ENCODE measurements at places on chromosomes 5 and 9. TPM values are rescaled to one million over a fixed set of nuclear protein-coding genes. Genes with fewer than 3 reads are reported as not detected.

The PCDHAC1 gene
- total RNA-seq, result not detected

The SOHLH1 gene
- not detected for total RNA-seq

The EFNA5 gene
- total RNA-seq, result 2.2 TPM

The TXNDC8 gene
- total RNA-seq, result not detected

GRCh38 chr9:33307067-33307466 lies 16.8 kb downstream of the NFX1 start:
- DNase-seq, result no peak
- no peak overlapping the region for H3K4me3 ChIP-seq
- H3K4me1 ChIP-seq, result peaks cover 8% of the 10 kb centered on the region
- no peak overlapping the region for H3K27ac ChIP-seq
- peaks cover 13% of the 10 kb centered on the region for H3K36me3 ChIP-seq

DNA sequence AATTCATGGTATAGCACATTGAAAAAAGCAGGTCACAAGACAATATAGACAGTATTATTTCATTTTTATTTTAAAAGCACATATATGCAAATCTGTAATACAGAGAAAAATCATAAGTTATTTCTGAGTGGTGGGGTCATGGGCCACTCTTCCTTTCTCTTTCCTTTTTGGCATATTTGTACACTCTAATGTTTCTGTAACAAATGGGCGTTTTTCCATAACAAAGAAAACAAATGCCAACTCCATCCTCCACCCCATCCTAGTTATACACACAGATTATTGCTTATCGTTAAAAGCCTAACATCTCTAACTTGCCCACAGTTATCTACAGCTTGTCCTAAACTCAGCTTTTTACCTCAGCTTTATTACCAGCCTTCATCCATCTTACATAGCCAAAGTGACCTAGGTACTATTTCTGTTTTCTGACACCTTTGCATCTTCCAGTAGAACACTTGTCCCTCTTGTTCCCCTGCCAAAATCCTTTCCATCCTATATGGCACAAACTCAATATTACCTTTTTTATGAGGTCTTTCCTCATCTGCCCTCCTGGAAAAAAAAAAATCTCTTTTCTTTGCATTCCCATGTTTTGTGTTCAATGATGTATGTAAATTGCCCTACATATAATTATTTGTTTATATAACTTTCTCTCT lies 4.1 kb downstream of the KIAA0825 start:
- H3K4me3 ChIP-seq, result no peak overlapping the region
- DNase-seq, result no peak
- H3K4me1 ChIP-seq, result peaks cover 25% of the 10 kb centered on the region
- H3K27me3 ChIP-seq, result no peaks in the 10 kb centered on the region

GRCh38 chr9:112817860-112818203 lies 67.3 kb downstream of the SNX30 start:
- DNase-seq, result no peak
- H3K27ac ChIP-seq, result no peak overlapping the region
- no peaks in the 10 kb centered on the region for H3K36me3 ChIP-seq
- H3K4me1 ChIP-seq, result no peaks in the 10 kb centered on the region

GRCh38 chr5:164376843-164377242 lies 871.4 kb downstream of the MAT2B start:
- no peaks in the 10 kb centered on the region for H3K36me3 ChIP-seq
- no peak overlapping the region for H3K27ac ChIP-seq
- DNase-seq, result no peak
- no peaks in the 10 kb centered on the region for H3K4me1 ChIP-seq
- no peaks in the 10 kb centered on the region for H3K27me3 ChIP-seq
- no peak overlapping the region for H3K4me3 ChIP-seq

GRCh38 chr5:128111818-128112448 lies 28.4 kb downstream of the SLC12A2 start:
- H3K36me3 ChIP-seq, result peaks cover 19% of the 10 kb centered on the region
- H3K27ac ChIP-seq, result no peak overlapping the region
- no peak overlapping the region for H3K4me3 ChIP-seq
- no peak for DNase-seq
- H3K4me1 ChIP-seq, result no peaks in the 10 kb centered on the region

GRCh38 chr9:122033775-122034373 lies 59.2 kb downstream of the TTLL11 start:
- H3K36me3 ChIP-seq, result no peaks in the 10 kb centered on the region
- H3K4me3 ChIP-seq, result no peak overlapping the region
- H3K27me3 ChIP-seq, result no peaks in the 10 kb centered on the region
- no peaks in the 10 kb centered on the region for H3K4me1 ChIP-seq

DNA sequence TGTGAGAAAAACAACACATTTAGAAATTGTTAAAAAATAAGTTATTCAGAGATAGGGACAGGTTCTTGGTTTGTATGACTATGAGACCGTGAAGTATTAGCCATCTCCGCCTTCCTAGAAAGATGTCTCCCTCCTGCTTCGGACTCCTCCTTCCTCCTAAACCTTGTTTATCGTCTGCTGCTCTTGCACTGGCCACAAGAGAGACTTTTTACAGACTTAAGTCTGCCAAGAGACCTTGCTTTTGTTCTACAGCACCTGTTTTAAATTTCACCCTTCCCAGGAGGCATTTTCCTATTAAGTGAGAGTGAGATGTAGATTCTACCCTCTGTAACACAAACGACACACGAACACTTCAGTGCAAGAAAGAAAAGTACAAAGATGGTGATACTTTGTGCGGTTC lies 274.6 kb downstream of the ARHGEF28 start:
- no peaks in the 10 kb centered on the region for H3K36me3 ChIP-seq
- H3K4me3 ChIP-seq, result no peak overlapping the region
- H3K4me1 ChIP-seq, result peaks cover 8% of the 10 kb centered on the region
- H3K27ac ChIP-seq, result no peak overlapping the region

DNA sequence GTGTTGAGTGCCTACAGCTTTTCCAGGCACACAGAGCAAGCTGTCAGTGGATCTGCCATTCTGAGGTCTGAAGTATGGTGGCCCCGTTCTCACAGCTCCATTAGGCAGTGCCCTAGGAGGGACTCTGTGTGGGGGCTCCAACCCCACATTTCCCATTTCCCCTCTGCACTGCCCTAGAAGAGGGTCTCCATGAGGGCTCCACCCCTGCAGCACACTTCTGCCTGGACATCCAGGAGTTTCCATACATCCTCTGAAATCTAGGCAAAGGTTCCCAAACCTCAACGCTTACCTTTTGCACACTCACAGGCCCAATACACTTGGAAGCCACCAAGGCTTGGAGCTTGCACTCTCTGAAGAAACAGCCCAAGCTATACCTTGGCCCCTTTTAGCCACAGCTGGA lies 131.3 kb downstream of the DEPDC1B start:
- H3K4me3 ChIP-seq, result no peak overlapping the region
- no peak overlapping the region for H3K27ac ChIP-seq
- peaks cover 14% of the 10 kb centered on the region for H3K36me3 ChIP-seq

DNA sequence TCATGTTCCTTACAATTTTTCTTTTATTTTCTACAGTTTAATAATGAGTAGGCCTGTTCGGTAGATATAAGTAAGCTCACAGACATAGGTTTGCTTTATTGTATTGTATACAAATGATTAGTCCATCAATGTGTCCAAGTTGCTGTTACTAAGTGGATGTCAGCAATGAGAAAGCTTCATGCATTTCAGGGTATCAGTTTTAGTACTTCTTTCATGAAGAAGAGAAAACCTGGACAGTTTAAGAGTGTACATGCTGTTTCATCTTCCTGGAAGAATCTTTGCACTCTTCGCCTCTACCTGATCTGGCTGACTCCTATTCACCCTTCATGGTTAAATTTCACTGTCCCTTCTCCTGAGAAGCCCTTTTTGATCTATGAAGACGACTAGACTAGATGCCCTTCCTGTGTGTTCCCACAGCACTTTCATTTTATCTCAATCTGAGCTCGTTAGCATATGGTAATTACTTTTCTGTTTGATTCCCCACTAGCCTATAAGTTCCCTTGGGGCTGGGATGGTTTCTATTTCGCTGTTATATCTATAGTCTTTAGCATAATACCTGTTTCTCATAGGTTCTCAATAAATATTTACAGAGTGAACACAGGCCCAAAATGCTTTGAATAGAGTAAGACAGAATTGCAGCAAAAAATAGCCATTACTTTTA lies 70.7 kb downstream of the CETN3 start:
- H3K4me3 ChIP-seq, result no peak overlapping the region
- no peaks in the 10 kb centered on the region for H3K36me3 ChIP-seq
- H3K4me1 ChIP-seq, result no peaks in the 10 kb centered on the region
- peaks cover 33% of the 10 kb centered on the region for H3K27me3 ChIP-seq

GRCh38 chr5:133041157-133041784 lies 10.5 kb upstream of the HSPA4 start:
- H3K4me1 ChIP-seq, result no peaks in the 10 kb centered on the region
- no peaks in the 10 kb centered on the region for H3K36me3 ChIP-seq
- H3K27ac ChIP-seq, result no peak overlapping the region
- DNase-seq, result no peak

DNA sequence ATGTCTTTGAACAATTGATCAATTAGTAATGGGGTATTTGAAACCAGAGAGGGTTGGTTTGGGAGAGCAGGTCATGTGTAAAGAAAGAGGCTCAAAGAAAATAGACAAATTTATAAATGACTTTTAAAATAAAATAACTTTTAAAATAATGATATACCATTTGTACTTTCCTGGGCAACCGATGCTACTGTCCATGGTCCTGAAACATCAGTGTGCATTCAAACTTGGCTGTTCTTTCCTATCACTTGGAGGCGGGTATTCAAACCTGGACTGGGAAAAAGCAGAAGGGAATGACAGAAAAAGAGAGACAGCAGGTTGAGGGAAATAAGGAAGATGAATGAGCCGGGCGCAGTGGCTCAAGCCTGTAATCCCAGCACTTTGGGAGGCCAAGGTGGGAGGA lies 1446.4 kb upstream of the WWC1 start:
- no peak for DNase-seq
- H3K4me1 ChIP-seq, result no peaks in the 10 kb centered on the region
- H3K4me3 ChIP-seq, result no peak overlapping the region
- peaks cover 9% of the 10 kb centered on the region for H3K36me3 ChIP-seq
- no peaks in the 10 kb centered on the region for H3K27me3 ChIP-seq

GRCh38 chr5:102713682-102714231 lies 41.3 kb upstream of the PAM start:
- H3K4me3 ChIP-seq, result no peak overlapping the region
- H3K27ac ChIP-seq, result no peak overlapping the region
- DNase-seq, result no peak
- no peaks in the 10 kb centered on the region for H3K4me1 ChIP-seq
- peaks cover 7% of the 10 kb centered on the region for H3K27me3 ChIP-seq

DNA sequence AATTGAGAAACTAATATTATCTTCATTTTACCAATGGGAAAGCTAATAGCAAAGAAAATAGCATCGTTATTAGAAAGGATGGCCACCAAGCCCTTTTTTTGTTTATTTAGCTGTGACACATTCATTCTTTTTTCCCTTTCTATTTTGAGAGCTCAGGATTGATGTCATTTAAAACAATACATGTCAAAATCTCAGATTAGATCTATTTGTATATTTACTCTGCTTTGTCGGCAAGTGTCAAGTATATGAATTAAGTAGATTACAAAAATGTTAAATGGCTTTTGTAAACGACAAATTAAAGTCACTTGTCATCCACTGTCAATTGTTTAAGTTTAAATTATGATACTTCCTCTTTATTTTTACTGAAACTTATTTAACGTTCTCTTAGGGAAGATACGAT lies 118.9 kb downstream of the PAM start:
- H3K36me3 ChIP-seq, result peaks cover 10% of the 10 kb centered on the region
- no peak for DNase-seq
- H3K4me3 ChIP-seq, result peak overlapping the region; percentile 43
- H3K4me1 ChIP-seq, result peaks cover 21% of the 10 kb centered on the region
- no peaks in the 10 kb centered on the region for H3K27me3 ChIP-seq
- no peak overlapping the region for H3K27ac ChIP-seq

- no peak overlapping the region for H3K27ac ChIP-seq
- H3K36me3 ChIP-seq, result no peaks in the 10 kb centered on the region
- H3K27me3 ChIP-seq, result peaks cover 16% of the 10 kb centered on the region
- H3K4me1 ChIP-seq, result peaks cover 6% of the 10 kb centered on the region
Observed at GRCh38 chr9:133572821-133573361, 36.3 kb downstream of the FAM163B start.
